ENCODE measurements at places on chromosomes 16 and 17.

DNA sequence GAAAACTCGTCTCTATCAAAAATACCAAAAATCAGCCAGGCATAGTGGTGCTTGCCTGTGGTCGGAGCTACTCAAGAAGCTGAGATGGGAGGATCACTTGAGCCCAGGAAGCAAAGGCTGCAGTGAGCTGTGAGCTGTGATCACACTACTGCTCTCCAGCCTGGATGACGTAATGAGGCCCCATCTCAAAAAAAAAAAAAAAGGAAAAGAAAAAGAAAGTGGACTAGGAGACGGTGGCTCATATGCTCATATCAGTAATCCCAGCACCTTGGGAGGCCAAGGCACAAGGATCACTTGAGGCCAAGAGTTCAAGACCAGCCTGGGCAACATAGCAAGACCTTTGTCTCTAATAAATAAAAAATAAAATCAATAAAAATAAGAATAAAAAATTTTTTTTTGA, 8.8 kb upstream of the SUMO2 start:
- DNase-seq: peak; percentile 32

GRCh38 chr16:25501530-25502255, 190.1 kb upstream of the HS3ST4 start:
- DNase-seq: no peak

DNA sequence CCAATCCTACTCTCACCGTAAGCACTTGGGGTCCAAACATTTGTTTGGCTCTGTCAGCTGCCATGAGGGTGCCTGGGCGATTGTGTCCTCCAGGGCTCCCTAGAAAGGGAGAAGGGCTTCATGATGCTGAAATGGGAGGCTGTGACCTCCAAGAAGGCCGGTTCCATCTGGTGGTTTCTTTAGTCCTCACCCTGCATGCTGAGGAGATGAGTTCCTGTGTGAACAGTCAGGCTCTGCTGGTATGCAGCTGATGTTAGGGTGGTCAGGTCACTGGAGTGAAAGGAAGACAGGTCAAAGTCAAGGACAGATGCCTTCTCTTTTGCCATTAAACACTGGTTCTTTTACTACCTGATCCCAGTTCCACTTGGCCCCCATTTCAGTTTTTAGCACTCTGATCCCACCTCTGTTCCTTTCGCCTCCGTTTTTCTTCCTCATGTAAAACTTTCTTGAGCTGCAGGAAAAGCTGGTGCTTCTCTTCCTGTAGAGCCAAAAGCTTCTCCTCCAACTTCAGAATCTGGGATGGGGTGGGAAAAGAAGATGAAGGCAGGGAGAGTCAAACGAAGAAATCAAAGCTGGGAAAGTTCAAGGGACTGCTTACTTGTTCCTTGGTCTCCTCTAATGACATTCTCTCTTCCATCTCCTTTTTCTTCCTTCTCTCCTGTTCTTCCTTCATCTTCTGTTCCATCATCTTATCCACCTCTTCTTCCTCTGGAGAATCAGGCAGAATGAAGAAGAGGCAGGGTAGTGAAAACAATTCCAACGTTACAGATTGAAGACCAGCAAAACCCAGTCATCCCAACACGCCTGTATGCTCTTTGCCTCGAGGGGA, 1.1 kb downstream of the GPS2 start:
- peak; percentile 14 for DNase-seq

DNA sequence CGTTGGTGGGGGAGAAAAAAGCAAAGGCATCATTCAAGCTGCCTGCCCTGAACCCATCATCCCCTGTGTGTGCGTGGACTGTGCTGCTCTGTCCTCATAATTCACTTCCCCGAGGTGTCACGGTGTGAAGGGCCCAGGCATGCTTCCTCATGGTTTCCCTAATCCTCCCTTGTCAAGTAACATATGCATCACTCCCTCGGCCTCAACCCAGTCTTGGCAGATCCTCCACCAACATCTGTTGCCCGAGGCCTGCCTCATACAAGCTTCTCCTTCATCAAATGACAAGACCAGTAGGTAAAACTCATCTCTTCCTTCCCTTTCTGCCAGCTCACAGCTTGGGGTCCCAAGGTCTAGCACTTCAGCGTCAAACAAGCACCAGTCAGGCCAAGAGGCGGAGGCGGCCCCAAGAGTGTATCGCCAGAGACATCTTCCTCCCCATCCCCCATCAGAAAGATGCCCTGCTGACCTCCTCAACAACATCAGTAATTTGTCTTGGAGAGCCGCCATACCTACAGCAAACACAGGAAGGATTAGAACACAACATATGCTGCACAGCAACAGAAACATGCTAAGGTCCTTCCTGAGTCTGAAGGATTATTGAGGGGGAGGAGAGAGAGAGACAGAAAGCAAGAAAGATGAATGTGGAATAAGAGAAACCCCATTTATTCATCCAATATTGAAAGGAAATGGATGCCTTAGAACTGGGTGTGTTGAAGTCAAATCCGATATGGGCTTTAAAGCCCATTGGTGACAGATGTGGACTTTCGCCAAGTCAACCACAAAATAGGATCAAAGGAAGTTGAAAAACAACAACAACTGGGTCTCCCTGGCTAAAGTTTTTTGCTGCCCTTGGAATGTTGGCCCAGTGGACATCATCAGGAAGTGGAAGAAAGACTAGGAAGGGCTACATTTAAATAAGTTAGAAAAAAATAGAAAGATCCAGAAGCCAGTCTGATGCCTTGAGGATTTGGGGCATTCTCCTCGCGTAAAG, 38.4 kb downstream of the SOX9 start:
- no peak for DNase-seq

- no peak for DNase-seq
Measured at GRCh38 chr16:54070789-54071343, 215.7 kb downstream of the IRX3 start.

- DNase-seq: no peak
Measured at GRCh38 chr16:30567160-30567990, 4.1 kb downstream of the ZNF688 start.

DNA sequence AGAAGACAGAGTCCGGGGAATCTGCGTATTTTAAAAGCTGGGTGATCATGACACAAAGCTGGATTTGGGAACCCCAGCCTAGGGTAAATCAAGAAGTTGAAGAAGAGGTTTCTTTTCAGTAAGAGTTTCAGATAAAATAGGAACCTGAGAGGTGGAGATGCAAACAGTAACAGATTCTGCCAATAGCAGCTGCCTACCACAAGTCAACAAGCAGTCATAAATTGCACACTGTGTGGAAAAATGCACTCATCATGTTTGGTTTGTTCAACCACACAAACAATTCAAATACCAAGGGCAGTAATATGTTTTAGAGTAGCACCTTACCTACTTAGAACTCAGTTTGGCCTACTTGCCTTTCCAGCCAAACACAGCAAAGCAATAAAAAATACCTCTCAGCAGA, 14.0 kb downstream of the MYO1D start:
- no peak for DNase-seq

DNA sequence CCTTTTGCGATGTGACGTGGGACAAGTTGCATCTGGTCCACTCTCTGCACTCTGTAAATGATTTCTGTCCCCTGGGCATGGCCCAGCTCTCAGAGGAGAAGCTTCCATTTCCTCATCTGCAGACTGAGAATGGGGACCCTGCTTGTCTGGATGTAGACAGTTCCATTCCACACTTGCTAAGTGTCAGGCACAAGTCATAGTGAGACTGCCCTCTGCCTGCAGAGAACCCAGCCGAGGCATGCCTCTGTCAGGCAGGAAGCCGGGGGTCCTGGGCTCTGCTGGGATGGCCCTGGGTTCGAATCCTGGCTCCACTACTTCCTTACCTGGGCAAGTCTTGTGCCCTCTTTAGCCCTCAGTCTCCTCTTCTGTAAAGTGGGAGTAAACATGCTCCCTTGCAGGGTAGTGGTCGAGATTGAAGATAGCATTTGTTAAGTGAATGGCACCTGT, 4.1 kb downstream of the MAP2K3 start:
- no peak for DNase-seq

Data from HCEC 1CT (cell line).